ENCODE measurements at places on chromosomes 16 and 17.

- DNase-seq = peak; percentile 50
Measured at GRCh38 chr16:27366687-27367460, 35.1 kb upstream of the IL21R start.

- DNase-seq = no peak
Measured at GRCh38 chr17:49624896-49625295, 49.2 kb downstream of the NXPH3 start.

- DNase-seq = no peak
Measured at GRCh38 chr17:12730931-12731521, 58.3 kb upstream of the ARHGAP44 start.

GRCh38 chr16:72985995-72986394, 61.9 kb downstream of the ZFHX3 start:
- DNase-seq = no peak

DNA sequence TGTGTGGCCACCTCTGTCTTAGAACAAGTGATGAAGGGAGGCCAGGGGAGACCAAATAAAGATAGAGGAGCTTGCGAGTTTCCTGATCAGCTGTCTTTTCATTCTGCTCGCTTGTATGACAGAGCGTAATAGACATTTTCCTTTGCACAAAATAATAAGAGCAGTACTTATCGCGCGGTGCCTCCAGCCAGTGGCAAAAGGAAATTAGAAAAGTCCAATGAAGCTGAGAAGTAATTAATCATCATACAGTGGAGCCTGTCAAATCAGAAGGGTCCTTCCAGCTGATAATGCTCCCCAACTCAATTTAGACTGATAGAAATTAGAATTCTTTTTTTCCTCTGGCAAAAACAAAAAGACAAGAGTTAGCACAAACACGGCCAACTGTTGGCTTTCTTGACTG, 307.0 kb upstream of the IRX5 start:
- no peak for DNase-seq
